ENCODE measurements at places on chromosomes 5 and 9.

- no peak for DNase-seq
Measured at GRCh38 chr5:134606726-134607125, 25.9 kb downstream of the SAR1B start.

DNA sequence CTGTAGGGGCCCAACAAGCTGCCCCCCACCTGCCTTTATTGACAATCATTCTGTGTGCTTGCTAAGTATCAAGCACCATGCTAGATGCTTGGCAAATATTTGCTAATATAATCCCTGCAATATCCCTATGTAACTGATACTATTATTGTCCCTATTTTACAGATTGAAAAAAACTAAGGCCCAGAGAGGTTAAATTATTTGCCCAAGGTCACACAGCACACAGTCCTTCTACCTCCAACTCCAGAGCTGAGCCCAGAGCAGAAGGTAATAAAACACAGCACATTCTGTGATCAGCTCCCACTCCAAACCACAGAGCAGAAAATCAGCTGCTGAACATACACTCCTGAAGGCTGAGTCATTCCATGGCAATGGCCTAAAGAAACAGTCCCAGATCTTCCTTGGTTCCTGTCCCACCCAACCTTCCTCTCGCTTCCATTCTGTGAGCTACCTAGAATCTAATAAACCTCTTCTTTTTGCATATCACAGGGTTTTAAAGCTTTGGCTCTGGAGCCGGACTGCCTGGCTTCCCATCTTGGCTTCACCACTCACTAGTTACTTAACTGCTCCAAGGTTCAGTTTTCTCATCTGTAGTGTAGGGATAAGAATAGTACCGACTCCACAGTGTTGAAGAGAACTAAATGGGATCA, 66.7 kb upstream of the ADRA1B start:
- DNase-seq = no peak

DNA sequence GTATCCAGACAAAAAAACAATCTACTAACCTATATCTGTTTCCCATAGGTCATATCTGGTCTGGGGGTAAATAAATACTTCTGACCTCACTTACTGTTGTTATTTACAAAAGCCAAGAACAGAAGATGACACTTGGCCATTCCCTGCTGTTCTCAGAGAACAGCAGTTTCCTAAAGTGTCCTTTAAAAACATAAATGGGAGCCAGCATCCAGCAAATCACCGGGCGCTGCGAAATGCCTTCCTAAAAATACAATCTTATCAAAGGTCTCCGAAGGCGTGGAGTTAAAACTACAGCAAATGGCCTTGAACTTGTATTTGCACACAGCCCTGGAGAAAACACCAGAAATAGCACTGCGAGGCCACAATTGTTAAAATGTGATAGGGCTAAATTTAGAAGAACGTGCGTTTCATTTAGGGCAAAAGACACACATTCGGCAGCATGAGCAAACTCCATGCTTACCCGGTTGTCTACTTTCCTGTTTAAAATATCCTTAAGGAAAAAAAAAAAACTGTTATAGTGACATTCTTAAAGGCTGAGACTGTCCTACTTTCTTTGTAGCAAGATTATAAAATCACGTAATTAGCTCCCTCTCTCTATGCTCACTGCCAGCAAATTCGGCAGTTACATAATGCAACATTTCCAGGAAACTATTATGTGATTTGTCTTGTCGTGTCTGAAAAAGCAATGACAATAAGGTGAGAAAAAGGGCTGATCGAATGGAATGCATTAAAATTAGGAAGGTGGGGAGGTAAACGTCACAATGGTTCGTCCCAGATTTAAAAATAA, 1.5 kb downstream of the NFIL3 start:
- DNase-seq = no peak

DNA sequence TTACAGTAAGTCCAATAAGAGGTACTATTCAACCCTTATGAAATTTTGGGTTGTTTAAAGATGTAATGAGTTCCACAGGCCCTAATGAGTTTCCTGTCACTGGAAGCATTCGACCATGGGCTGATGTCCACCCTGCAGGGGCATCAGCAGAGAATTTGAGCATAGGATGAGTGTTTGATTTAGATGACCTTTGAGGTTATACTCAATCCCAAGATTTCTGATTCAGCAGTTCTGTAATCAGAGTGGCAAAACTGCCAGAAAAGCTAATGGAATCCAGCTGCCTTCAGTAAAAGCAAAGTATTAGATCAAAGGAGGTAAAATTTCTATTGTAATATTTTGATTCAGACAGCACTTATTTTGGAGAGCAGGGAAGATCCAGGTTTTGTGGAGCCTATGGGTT, 68.3 kb downstream of the COX7C start:
- no peak for DNase-seq

GRCh38 chr9:1939926-1940368, 75.2 kb upstream of the SMARCA2 start:
- no peak for DNase-seq

DNA sequence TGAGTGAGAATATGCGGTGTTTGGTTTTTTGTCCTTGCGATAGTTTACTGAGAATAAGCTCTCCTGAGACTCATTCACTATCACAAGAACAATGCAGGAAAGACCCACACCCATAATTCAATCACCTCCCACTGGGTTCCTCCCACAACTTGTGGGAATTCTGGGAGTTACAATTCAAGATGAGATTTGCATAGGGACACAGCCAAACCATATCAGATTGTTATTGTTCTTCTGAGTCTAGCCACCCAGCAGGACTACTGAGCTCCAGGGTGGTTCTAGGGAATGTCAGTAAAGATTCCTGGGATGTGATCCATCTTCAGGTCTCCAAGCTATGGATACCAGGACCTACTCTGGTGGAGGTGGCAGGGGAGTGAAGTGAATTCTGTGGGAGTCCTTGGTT, 2075.1 kb upstream of the CDH9 start:
- DNase-seq = no peak

DNA sequence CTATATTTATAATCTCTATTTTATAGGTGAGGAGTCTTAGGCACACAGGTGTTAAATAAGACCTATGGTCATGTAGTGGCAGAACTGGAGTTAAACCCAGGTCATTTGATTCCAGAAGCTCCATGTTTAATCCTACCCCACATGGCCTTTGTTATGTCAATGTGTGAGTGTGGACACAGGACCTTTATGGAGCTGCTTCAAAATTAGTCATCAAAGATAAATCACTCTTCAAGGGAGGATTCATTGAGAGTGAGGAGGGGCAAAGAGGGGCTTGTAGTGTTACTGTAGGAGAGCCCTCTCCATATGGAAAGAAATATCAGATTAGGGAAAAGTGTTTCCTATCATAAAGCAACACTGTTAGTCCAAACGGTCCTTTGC, 74.6 kb upstream of the ARRDC3 start:
- DNase-seq = no peak

- no peak for DNase-seq
Measured at GRCh38 chr9:18473652-18474279, at the start of gene ADAMTSL1. ADAMTSL1 (plus strand) TSS chr9:18474153; CDS start chr9:18474233, 80 bp downstream.

GRCh38 chr9:130305381-130305780, 39.8 kb downstream of the HMCN2 start:
- no peak for DNase-seq

- no peak for DNase-seq
Measured at GRCh38 chr5:14486996-14487896, 94.3 kb upstream of the OTULINL start.

DNA sequence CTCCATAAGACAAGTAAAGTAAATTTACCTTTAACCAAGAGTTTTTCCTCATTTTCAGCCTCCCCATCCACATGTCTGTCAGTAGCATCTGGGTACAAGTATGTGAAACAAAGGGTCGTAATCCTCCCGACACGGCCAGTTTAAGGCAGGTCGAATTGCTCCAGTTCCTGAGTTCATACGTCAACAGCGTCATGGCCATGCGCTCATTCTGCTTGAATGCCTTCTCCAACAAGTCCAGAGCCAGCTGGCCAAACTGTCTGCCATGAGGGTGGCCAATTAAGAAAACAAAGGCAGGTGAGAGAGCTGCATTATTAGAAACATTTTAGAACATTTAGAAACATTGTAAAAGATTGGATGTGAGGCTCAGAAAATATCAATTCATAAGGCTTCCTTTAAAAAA, 87.5 kb downstream of the TRPM6 start:
- DNase-seq = no peak

DNA sequence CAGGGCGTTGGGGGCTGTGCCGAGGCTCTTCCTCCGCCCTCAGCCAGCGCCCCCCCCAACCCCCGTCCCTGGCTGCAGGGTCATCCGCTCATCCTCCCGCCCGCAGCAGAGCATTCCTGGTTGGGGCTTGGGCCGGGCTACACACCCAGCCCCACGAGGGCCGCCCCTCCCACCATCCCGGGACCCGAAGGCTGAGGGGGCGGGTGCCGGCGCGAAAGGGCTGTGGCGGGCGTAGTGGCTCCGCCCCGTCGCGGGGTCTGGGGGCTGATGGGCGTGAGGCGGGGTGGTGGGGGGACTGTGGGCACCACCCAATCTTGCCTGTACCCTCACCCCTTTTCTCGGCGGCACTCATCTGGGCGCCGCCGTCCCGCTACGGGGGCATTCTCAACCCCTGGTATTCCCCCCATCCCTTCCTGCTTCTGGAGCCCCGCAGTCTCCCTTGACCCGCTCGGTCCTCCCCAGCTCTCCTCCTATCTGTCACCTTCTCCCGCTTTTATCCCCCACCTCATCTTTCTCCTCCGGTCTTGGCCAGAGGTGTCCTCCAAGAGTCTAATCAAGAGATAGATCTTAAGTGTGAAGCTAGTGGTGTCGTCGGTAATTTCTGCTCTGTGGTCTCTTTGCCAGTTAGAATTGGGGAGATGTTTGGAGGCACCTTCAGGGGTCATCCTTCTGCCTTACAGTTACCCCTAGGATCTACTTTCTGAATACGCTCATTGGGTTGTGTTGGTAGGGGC, 1.6 kb downstream of the FER start:
- peak; percentile 92 for DNase-seq

DNA sequence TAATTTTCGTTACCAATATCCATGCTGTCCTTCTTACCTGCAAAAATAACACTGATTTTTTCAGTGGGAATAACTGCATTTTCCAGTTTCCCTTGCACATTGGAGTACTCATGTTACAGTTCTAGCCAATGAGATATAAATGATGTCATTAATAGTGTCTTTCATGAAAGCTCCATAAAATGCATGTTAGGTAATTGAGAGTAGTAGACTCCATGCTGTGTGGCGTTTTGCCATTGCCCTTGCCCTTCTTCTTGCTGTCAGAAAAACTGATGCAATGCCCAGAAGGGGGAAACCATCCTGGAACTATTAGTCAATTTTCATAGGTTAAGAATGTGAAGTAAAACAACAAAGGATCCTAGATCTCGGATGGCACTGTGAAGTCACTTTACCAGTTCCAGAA, 1765.3 kb downstream of the EFNA5 start:
- DNase-seq = no peak

DNA sequence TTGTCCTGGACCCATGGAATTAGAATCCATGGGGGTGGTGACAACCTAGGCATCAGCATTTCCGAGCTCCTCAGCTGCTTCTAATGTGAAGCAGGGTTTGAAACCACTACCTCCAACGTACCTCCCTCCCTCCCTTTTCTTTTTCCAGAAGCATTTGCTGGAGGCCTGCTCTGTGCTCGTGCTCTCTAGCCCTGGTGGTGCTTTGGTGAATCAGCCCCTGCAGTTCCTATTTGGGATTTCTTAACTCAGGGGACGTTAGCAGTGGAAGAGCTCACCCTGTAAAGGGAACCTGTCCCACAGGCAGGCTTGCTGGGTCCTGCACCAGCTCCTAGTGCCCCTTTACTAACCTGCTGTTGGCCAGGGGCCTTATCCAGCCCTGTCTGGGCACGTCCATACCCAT, 55.0 kb downstream of the NSG2 start:
- DNase-seq = no peak

- no peak for DNase-seq
Measured at GRCh38 chr9:127770583-127770904, 7.9 kb downstream of the SH2D3C start.

DNA sequence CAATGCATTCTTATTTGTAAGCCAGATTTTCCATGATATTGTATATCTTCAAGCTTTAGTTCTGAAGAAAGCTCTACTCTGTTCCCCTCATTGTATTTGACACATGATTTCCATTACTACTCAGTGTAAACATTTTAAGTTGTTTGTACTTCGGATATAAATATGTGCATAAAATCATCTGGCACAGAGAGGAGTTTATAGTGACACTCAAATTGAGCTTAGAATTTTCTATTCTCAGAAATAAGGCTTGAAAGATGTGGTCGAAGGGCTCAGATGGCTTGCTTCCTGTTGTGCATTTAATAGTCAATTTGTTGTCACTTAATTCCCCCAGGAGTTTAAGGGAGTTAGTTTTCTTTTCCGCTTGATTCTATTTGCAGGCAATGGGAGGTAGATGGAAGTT, 88.8 kb downstream of the PPIC start:
- DNase-seq = no peak

GRCh38 chr5:84227236-84227635, 157.4 kb downstream of the EDIL3 start:
- no peak for DNase-seq

DNA sequence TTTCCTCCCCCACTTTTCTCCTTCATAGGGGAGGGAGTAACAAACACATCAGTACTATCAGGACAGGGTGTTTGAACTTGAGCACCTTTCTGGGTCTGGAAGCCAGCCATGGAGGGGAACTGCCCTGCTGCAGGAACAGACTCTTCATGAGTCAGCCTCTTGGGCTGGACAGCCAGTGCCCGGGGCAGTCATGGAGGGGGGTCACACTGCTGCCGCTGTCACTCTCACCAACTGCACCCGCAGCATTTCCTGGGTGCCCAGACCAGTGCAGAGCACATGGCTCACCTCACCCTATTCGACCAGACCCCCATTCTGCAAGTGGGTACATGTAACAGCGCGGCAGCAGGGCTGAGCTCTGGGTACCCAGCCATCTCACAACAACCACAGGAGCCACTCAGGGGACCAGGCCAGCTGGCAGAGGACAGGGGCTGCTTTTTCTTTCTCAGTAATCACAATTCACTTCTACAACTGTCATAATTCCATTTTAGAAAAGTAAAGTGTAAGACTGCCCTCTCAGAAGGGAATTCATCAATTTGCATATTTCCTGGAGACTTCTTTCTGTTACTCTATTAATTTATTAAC, 118.4 kb downstream of the CTNND2 start:
- DNase-seq = no peak

DNA sequence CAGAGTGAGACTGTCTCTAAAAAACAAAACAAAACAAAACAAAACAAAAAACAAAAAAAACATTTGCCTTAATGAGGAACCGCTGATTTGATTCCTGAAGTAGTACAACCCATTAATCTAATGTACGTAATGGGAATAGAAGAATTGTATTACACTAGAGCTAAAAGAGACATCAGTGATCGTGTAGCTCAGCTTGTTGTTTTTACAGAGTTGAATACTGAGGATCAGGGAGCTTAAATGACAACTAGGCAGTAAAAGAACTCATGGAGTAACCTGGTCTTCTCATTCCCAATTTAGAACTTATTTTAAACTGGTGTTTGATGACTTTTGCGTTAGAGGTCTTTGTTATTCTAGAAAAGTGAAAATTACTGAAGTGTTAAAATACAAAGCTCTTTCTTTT, 65.1 kb upstream of the SLC28A3 start:
- no peak for DNase-seq

DNA sequence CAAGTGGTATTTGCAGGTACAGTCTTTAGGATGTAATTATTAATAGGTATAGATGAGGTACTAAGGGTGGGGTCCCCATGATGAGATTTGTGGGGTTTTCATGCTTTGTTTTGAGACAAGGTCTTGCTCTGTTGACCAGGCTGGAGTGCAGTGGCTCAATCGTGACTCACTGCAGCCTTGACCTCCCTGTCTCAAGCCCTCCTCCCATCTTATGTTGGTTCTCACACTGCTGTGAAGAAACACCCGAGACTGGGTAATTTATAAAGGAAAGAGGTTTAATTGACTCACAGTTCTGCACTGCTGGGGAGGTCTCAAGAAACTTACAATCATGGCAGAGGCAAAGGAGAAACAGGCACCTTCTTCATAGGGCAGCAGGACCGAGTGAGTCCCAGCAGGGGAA, 217.5 kb downstream of the CDK5RAP2 start:
- peak; percentile 13 for DNase-seq

Data from vagina (tissue), 2 donors.